RPMI8226 (cell line): ENCODE measurements at places on chromosomes 2 and 18.

DNA sequence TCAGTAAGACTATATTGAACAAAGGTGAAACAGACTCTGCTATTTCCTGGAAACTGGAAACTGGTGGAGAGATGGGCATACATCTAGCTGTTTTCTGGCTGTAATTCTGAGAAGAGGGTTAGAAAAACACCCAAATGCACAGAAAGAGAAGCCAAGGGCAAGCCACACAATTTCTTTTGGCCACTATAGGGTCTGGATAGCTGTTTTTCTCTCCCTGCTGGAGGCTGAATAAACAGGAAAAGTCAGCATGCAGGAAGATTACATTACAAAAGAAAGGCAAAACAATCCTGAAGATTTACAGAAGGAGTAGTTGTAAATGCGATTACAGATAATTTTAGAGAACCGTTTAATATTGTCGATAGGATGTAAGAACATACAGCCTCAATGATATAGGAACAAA is 186.2 kb upstream of the REG3G start:
- no peak for DNase-seq

DNA sequence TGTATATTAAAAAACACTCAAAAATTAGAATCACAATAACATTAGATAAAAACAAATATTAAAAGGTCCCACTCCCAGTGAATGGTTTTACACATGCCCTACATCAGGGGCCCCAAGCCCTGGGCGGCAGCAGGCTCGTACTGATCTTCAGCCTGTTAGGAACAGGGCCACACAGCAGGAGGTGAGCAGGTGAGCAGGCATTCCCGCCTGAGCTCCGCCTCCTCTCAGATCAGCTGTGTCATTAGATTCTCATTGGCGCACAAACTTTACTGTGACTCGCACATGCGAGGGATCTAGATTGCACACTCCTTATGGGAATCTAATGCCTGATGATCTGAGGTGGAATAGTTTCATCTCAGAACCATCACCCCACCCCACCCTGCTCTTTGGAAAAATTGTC is 74.2 kb downstream of the MBD2 start:
- no peak for DNase-seq

DNA sequence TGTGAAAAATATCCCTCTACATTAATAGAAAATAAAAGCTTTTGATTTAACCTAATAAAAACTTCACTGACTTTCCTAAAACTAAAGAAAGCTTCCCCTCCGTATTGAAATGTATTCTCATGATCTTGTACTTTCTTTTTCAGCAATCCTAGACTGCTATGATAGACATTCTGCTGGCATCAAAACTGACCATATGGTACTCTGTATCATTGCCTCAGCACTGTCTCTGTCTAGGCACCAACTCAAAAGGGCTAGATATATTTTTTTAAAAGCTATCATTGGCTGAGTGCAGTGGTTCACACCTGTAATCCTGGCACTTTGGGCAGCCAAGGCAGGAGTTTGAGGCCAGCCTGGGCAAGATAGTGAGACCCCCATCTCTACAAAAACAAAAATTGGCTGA is 32.9 kb downstream of the CDKL4 start:
- DNase-seq, result no peak

- no peak for DNase-seq
These were observed 44.1 kb upstream of the GRHL1 start for GRCh38 chr2:9907402-9907801.

- no peak for DNase-seq
These were observed 28.6 kb upstream of the DAPL1 start for GRCh38 chr2:158766524-158766923.

DNA sequence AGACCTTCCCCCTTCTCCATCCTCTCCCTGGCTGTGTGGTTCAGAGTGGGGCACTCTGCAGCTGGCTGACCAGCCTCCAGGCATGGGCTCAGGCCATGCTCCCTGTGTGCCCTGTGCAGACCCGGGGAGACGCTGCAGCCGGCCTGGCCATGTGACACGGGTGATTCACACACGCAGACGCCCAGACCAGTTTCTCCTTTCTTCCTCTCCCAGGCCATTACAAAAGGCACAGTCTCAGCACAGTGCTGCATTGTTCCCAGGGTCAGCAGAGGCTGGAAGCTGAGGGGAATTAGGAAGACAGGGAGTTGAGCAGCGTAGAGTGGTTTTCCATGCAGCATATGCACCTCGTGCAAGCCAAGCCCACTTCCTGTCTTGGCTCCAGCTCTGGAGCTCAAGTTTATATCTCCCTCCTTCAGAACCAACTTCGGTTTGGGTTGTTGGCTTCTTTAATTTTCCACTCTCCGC is 288.5 kb downstream of the TNS1 start:
- no peak for DNase-seq

DNA sequence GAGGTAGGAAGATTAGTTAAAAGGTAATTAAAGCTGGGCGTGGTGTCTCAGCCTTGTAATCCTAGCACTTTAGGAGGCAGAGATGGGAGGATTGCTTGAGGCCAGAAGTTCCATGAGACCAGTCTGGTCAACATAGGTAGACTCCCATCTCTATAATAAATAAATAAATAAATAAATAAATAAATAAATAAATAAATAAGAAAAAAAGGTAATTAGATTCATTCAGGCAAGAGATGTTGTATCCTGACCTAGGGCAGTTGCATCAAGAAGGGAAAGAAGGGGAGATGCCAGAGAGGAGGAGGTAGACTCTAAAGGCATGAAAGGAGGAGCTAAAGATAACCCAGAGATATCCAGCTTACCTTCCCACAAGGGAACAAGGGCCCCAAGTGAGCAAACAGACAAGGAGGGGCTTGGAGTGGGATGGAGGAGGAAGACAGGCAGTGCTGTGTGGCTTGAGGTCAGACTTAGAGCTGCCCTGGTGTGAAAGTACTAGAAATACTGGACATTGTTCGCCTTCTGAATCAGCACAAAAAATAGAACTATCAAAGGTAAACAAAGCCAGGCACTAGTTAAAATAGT is 7.4 kb upstream of the RAB1A start:
- no peak for DNase-seq

DNA sequence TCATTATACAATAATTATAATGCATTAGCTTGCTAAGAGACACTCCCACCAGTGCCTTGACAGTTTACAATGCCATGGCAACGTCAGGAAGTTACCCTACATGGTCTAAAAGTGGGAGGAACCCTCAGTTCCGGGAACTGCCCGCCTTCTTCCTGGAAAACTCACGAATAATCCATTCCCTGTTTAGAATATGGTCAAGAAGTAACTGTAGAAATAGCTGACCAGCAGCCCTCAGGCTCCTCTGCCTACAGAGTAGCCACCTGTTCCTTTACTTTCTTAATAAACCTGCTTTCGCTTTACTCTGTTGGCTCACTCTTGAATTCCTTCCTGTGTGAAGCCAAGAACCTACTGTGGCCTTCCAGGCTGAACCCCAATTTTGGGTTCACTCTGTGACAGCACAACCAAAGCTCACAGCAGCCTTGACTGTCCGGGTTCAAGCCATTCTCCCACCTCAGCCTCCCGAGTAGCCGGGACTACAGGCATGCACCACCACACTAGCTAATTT is 20.0 kb upstream of the PTPN2 start:
- DNase-seq, result no peak

DNA sequence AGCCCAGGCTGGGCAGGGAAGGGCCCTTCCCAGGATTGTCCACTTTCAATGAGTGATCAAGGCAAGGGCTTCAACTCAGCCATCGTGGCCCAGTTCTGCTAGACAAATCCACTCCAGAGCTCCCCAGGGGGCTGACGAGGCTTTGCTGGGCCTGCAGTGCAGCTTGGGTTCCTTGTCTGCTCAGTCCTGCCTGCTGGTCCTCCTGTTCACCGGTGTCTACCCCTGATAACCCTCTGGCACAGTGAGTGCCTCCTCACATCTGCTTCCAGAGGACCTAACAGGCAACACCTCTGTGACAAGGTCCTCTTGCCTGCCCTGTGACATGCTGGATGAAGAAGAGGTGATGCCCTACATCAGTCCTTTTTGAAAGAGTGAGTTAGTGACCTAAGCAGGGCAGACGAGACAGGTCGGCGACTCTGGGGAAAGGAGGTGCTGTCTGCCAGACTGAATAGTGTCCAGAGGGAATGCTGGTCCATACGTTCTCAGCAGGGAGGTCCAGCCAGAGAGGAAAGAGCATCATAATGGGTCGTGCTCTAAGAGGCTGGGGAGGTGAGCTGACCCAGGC is 20.9 kb upstream of the KCNF1 start:
- no peak for DNase-seq

GRCh38 chr2:29898999-29899398 is 22.4 kb downstream of the ALK start:
- DNase-seq, result no peak

DNA sequence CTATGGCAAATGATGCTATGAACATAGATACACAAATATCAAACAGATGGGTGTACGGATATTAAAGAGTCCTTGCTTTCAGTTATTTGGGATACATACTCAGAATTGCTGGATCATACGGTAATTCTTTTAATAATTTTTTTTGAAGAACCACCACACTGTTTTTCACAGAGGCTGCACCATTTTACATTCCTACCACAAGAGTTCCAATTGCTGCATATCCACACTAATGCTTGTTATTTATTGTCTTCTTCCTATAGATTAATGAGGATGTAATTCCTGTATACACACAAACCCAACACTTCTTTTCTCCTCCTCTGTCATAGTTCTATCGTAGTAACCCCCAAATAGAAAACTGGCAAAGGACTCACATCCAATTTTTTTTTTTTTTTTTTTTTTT is 21.7 kb downstream of the CD302 start:
- DNase-seq, result no peak

- no peak for DNase-seq
These were observed 275.0 kb downstream of the TNS1 start for GRCh38 chr2:217727801-217728200.

DNA sequence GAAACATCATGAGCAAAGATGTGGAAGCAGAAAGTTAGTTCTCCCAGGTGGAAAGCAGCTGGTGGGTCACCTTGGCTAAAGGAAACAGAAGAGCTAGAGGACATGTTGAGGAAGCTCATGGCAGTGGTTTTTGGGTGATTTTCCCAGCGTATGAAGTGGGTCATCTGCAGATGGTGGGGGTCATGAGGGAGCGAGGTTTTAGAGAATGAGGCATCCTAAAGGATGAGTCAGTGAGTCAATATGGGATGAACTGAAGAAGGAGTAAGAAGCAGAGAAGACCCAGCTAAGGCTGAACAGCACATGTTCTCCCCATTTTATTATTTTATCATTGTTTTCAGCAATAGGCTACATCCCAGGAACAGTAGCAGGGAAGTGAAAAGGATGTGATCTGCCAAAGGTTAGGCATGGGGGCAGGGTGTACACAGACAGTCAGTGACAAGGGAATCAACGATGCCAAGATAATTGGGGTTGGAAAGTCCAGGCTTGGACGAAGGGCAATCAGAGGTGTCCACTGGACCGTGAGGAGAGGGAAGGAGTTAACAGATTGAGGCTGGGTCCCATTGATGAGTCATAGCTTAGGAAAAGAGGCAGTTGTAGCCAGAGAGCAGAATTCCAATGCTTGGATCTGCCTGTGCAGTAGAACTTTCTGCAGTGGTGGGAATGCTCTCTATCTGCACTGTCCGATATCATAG is 289.3 kb upstream of the RAB12 start:
- no peak for DNase-seq

DNA sequence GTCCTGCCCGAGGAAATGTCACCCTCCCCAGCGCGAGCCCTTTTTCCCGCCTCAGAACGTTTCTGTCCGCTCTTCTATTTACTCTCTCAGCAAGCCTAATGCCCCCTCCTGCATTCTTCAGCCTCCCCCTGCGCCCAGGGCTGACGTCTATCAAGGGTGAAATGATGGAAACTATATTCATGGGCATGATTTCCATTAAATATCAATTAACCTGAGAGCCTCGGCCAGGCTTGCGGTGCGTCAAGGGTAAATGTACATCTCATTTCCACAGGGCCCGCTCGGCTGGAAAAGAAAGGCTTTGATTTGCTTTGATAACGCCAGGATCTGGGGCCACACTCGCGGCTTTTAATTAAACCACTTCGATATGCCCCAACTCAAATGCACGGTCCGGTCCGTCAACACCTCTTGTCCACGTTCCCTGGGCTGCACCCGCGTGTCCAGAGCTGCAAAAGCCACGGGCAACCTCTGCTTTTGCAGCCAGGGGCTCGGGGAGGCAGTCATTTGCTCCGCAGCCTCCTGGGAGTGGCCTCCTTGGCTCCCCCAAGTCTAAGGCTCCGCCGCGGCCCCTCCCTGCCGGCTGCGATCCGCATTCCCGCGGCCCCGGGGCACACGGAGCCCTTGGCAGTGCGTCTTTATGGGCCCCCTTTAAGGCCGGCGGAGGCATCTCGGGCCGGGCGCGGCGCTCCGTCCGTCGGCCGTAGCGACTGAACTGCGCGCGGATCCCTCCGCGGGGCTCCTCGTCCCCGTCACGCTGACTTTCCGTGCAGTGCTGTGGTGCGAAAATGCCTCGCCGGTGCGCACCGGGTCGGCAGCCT is at the start of gene HOXD8:
Gene HOXD8, plus strand, starts transcription at position 724 of the 815 bp plus-strand sequence. CDS start 662 bp downstream, outside the sequence.
- DNase-seq, result no peak

GRCh38 chr2:15726321-15727057 is 134.8 kb downstream of the DDX1 start:
- DNase-seq, result no peak

DNA sequence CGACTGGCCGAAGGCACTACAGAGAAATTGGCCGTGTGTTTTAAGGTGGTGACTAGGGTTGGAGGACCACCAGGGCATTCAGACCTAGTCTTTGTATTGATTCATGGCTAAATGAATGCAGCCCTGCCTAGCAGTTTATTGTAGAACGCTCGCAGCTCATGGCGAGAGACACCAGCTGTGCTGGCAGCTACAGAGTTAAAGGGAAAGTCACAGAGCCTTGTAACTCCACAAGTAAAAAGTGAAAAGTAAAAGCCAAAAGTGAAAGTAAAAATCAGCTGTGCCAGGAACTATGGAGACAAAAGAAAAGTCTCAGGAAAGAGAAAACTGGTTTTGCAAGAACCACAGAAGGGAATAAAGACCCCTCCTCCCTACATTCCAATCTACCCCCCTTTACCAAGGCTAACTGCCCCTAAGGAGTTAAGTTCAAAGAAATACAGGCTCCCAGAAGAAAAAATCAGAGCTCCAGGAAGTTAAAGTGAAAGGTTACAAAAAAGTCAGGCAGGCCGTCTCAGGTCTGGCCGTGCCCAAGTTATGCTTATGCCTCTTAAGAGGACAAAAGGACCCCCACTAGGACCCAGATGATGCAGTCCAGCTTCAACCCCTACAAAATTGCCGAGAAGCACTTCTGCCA is 46.4 kb upstream of the SELENOI start:
- DNase-seq, result no peak

DNA sequence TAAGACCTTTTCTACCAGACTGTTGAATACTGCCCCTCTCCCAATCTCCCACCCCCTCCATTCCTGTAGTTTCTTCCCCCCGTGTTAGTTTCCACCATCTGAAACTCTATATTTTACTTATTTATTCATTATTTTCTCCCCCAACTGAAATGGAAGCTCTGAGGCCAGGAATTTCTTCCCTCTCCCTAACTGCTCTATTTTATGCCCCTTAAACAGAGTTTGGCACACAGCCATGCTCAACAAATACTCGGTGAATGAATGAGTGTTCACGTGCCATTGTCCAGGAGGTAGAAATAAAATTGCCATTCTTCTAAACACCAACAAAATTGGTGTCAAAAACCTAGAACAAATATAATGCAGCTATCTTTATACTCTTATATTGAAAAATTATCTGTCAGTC is 5.6 kb downstream of the ITGB1BP1 start:
- DNase-seq, result no peak
